DMS79 (cell line): ENCODE measurements at places on chromosomes 3 and 15.

DNA sequence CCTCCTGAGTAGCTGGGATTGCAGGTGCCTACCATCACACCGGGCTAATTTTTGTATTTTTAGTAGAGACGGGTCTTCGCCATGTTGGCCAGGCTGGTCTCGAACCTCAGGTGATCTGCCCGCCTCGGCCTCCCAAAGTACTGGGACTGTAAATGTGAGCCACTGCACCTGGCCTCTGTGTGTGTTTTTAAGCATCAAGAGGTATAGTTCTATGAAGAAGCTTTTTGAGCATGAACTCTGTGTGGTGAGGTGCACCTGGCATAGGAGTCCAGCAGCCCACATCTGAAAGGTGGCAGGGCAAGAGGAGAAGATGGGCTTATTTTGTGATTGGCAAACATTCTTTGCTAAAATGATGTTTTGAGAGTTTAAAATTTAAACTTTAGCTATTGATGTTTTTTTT is 118.0 kb downstream of the DGKG start:
- DNase-seq = no peak

DNA sequence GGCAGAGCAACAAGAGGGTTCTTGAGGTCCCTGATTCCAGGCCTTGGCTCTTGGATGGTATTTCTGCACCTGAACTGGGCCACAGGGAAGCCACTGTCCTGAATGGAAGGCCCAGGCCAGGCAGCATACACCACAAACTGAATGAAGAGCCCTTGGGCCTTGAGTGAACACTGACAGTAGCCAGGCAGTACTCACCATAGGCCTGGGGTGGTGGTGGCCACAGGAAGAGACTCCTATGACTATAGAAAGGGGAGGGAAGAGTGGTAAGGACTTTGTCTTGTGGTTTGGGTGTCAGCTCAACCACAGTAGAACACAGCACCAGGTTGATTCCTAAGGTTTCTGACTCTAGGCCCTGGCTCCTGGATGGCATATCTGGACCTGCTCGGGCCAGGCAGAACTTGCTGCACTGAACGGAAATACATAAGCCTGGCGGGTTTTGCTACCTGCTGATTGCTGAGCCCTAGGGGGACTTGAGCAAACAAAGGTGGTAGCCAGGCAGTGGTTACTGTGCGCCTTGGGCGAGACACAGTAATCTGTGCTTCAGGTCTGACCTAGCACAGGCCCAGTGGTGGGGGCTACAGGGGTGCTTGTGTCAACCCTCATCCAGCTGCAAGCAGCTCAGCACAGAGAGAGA is 241.4 kb downstream of the ISL2 start:
- DNase-seq = no peak

GRCh38 chr15:42984493-42985034 is 64.0 kb upstream of the TTBK2 start:
- DNase-seq = no peak

DNA sequence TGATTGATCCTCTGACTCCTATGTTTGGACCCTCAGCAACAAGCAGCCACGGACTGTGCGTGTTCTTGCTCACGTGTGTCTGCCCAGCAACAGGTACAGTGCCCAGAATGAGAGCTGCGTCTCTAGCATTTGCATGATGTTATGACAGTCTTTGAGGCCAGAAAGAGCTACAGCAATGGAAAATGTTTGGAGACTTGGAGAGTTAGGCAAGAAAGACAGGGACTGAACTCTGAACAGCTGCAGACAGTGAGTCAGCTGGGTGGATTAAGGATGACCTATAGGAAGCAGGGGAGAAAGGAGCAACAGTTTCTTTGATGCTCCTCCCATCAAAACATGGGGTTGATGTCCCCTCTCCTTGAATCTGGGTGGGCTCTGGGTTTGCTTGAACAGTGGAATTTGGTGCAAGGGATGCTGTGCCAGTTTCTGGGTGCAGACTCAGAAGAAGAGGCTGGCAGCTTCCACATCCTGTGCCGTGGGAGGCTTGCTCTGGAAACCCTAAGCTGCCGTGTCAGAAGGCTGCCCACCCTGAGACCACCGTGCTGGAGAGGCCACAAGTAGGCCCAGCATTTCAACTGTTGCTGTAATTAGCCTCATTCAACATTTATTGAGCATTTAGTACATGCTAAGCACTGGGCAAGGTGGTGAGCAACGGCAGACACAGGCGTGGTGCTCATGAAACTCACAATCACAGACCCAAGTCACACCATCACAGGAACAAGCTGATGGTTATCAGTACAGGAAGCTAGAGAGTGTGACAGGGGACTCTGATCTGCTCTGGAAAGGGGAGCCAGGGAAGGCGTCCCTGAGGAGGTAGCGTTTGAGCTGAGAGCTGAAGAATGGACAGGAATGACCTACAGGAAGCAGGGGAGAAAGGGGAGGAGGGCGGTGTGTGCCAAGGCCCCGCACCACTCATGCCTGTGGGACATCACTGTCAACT is 21.7 kb downstream of the CCR9 start:
- DNase-seq = no peak

- DNase-seq = no peak
Measured at GRCh38 chr3:46859001-46859710, 4.1 kb downstream of the MYL3 start.

DNA sequence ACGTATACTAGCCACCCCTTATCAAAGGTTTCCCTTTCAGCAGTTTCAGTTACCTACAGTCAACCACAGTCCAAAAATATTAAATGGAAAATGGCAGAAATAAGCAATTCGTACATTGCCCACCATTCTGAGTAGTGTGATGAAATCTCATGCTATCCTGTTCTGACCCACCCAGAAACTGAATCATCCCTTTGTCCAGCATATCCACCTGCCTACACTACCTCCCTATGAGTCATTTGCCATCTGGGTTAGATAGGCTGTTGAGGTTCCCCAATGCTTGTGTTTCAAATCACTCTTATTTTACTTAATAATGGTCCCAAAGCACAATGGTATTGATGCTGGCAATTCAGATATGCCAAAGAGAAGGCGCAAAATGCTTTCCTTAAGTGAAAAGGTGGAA is 15.3 kb upstream of the PHC3 start:
- DNase-seq = no peak

DNA sequence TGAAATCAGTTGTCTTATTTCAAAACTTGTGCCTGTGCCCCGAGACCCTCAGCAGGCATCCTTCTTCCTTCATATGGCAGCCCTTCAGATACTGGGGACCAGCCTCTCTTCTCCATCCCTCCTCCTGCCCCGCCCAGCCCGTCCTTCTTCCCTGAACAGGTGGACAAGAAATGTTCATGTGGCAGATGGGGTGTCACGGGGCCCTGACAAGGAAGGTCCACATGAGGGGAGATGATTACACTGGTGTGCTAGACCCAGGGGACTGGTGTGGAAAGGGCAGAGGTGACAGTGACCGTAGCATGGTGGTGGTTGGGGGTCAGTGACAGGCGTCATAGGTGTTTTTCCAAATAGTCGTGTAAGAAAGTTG is 150.9 kb downstream of the CHDH start:
- DNase-seq = no peak

DNA sequence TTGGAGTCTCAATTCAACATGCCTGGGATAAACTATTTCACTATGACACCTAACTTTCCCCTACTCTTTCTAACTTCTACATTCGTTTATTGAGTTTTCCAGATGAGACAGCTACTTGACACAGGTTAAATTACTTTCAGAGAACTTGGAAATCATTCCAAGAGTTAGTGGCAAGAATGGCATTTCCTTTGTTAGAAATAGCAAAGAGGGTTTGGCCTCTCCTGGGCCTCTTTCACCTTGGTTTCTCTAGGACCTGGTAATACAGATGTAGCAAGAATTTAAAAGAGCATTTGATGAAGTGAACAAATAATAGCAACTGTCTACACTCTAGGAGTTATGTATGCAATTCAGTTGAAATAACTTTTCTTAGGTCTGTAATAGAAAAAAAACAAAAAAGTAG is 748.9 kb downstream of the MECOM start:
- no peak for DNase-seq

GRCh38 chr3:6640907-6641306 is 220.0 kb upstream of the GRM7 start:
- no peak for DNase-seq

GRCh38 chr3:90069748-90070147 is 962.3 kb downstream of the EPHA3 start:
- no peak for DNase-seq

DNA sequence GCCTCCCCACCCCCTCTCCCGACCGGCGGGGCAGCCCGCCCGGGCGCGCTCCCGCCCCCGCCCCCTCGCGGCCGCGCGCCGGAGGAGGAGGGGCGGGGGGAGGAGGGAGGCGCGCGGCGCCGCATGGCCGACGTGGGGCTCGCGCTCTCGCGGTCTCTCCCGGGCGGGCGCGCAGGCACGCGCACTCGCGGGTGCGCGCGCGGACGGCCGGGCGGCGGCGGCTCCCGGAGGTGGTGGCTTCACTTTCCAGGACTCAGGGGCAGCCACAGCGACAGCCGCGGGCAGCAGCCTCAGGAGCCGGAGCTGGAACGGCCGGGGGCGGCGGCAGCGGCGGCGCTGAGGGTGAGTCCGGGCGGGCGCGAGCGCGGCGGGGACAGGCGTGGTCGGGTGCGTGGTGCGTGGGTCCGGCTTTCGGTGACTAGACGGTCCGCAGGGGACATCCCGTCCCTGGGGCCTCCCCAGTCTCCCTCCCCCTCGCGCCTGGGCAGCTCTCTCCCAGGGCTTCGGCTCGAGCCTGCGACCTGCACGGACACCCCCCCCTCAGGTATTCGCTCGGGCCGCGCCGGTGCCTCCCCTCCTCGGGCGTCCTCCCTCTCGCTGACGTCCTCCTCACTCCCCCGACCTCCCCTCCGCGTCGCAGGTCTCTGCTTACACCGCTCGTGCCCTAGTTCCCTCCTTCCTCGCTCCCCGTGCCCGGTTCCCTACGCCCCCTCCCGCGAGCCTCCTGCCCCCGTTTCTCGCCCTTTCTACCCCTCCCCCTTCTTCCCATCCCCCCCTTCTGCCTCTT is at the start of gene UBE2E2:
Gene UBE2E2, plus strand, starts transcription at position 407 of the 787 bp plus-strand sequence.
- no peak for DNase-seq

DNA sequence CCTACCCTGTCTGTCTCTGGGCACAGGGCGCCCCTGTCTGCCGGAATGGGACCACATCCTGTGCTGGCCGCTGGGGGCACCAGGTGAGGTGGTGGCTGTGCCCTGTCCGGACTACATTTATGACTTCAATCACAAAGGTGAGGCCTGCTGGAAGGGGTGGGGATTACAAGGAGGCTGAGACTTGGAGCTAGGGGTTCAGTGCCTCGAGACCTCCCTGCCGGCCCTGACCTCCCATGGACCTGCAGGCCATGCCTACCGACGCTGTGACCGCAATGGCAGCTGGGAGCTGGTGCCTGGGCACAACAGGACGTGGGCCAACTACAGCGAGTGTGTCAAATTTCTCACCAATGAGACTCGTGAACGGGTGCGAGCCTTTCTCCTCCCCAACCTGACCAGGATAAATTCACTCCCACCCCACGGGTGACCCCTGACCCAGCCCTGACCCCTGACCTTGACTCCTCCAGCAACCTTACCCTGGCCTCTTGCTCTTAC is 20.4 kb downstream of the PTH1R start:
- no peak for DNase-seq

DNA sequence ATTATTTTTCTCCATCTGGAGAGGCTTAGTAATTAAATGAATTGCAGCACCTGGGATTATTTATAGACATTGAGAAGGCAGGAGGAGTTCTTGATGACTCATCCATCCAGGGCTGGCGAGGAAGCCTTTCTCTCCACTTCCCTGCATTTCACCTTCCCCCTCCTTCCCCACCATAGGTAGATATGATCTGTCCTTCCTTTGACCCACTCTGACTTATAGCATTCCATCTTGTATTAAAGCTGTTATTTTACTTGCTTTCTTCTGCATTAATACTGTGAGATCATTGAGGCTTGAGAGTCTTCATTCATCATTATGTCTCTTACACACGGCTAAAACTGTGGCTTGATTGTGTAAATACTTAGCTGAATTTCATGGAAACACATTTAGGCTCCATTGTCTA is 288.8 kb downstream of the FEZF2 start:
- no peak for DNase-seq

DNA sequence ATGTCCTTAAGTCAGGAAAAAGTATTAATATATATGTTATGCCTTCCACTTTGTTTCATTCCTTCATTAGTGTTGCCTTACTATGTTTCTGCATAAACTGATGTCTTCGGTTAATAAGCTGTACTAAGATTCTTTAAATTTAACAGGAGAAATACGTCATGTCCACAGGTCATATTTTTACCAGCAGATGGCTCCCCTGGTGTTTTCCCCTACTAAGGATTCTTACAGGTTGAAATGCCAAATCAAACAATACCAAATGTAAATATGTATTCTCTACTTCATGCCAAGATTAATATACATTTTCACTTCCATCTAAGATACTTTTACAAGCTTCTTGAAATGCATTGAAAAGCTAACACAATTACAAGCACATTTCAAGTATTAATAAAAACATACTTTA is 1602.1 kb downstream of the SI start:
- no peak for DNase-seq

DNA sequence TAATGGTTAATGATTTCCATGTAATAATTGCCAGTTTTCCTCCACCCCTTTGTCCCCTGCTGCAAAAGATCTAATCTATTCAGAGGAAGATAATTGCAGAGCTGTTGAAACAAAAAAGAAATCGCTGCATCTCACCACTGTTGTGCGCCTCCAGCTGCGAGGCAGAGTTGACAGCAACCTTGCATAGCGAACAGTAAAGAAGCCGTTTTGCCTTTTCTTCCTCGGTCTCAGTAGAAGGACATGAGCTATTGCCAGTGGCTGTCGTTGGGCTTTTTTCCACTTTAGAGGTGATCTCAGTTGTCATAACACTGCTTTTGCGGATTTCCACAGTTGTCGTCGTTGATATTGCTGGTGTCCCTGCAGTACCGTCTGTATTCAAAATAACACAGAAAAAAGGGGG is 314.2 kb downstream of the ZNF385D start:
- DNase-seq = no peak

GRCh38 chr15:33425142-33425541 is 114.4 kb downstream of the RYR3 start:
- DNase-seq = no peak

GRCh38 chr3:13661121-13661520 is 112.2 kb downstream of the FBLN2 start:
- DNase-seq = no peak

GRCh38 chr15:69055251-69055650 is 40.8 kb downstream of the NOX5 start:
- no peak for DNase-seq

GRCh38 chr3:36309092-36309491 is 71.2 kb upstream of the STAC start:
- DNase-seq = no peak

DNA sequence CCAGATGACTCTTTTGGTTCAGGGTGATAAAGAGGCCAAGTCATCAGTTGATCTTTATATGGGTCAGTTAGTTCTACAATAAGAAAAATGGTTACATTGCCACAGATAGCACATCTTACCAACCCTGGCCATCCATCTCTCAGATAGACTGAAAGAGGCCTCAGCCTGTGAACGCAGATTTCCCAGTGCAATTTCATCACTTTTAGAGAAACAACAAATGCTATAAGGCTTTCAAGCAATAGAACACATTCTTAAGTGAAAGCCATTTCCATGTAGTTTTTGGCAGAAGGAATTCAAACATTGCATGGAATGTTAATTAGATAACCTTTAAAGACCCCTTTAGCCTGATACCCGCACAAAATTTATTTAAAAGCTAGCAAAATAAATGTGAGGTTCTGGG is 200.6 kb upstream of the ZBTB20 start:
- no peak for DNase-seq
